Foreskin melanocyte (primary cell): ENCODE measurements at places on chromosomes 7 and 10.

- DNase-seq, result no peak
These were observed 324.4 kb upstream of the AOAH start for GRCh38 chr7:37048674-37049073.

DNA sequence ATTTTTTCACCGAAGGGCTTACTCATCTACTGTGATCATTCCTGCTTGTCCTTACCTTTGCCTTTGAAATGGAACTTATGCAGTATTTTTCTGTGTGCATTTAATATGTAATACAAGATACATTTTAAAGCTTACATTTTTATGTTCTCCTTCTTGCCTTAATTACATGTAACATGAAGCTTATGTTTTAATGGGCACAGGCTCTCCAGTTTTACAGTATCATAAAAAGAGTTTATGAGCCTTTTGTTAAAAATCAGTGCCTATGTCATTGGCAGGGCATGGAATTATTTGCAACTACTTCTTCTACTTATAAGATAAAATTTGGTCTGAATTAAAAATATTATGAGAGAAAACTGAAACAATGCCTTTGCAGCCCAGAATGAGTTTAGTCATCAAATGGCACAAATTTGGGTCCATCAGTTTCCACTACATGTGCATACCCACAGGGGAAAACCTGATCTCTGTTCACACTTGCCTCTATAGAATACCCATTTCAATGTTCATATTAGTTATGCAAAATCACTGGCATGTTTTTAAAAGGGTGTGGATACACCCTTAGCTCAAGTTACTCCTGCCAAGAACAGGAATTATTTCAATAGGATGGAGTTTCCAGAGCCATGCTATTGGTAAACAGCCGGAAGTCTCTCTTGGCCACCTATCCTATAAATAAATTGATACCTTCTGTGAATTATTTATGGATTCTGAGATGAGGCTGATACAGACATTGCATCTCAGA lies 27.9 kb upstream of the WNT16 start:
- DNase-seq, result no peak

- DNase-seq, result no peak
These were observed 361.6 kb upstream of the GRM3 start for GRCh38 chr7:86282014-86282682.

DNA sequence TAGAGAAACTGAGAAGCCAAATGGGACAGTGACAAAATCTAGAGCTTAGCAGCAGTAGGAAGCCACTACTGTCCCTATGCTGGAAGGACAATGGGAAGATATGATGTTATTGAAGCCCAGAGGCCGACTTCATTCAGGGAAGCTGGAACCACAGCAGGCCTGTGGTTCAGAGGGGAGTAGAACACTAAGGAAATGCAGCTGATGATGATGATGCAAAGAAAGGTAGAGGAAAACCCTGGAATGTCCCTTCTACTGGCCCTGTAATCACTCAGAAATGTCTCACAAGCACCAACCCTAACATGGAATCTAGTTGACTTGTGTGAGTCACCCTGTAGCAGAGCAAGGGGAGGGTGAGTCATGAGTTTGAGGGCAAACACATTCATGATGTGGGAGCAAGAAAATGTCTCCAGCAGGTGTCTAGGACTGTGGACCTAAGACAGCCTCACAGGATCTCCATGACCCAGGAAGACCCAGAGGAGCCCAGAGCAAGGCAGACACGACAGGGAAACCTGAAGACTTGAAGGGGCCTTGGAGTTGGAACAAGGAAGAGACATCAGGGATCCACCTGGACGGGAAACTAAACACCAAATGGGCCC lies 37.0 kb upstream of the LRRC17 start:
- DNase-seq, result peak; percentile 60

GRCh38 chr7:2517678-2518507 lies 1.7 kb upstream of the LFNG start:
- no peak for DNase-seq

DNA sequence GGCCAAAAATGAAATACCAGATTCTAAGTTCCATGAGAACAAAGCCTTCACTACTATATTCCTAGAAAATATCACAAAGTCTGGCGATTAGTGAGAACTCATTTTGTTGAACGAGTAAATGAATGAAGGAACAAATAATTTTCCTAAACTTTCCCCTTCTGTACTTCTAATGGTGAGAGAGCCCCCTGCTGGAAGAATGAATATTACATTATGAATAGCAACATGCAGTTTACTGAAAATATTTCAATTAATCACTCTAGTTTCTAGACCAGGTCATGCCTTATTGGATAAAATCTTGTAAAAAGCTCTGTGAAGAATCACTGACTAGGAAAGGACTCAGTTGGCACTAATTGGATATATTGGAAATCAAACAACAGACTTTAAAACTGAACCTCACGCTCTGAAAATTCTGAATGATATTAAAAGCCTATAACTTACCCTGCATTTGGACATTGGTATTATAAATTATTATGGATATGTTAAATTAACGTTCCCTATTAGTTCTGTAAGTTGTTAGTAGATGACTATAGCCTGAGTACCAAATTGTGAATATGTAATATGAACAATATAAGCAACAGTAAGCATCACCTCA lies 32.4 kb upstream of the MTPN start:
- peak; percentile 35 for DNase-seq

- peak; percentile 21 for DNase-seq
These were observed 15.4 kb downstream of the NRAP start for GRCh38 chr10:113648478-113648877.
